ENCODE measurements at places on chromosomes 5 and 9. TPM values are rescaled to one million over a fixed set of nuclear protein-coding genes. Genes with fewer than 3 reads are reported as not detected.

Gene SPINK13
- not detected for polyA plus RNA-seq

Gene CER1
- 0.12 TPM for polyA plus RNA-seq

- no peak for DNase-seq
Measured at GRCh38 chr9:101860920-101861319, 122.5 kb upstream of the GRIN3A start.

DNA sequence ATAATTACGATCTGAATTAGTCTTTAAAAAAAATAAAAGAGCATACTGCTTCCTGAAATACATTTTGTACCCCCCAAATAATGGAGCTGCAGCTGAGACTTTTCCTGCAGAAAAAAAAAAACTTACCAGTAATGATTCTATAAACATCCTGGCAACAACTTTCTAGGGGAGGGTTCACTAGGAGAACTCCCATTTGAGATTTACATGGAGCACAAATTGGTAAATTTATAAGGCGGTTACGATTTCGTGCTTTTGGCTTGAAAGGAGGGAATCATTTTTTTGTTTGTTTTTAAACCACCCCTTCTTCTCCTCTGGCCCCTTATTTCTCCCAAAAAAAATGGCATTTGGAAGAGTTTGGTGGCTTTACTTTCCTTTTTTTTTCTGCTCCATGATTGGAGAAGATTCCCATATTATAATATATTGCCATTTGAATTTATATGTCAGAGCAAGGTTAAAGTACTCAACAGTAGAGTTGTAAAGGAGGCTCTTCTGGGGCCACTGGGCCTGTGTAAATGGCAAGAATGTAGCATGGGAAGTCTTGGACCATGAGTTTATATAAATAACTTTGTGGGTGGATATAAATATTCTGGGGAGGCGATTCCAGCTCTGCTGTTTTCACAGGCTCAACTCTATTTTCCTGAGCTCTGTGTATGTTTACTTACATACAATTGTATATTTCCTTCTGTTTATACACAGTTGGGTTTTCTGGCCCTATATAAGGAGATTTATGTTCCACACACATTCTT is 159.9 kb downstream of the CSNK1G3 start:
- DNase-seq: no peak

- no peak for DNase-seq
Measured at GRCh38 chr5:41127967-41128690, 57.0 kb upstream of the MROH2B start.

DNA sequence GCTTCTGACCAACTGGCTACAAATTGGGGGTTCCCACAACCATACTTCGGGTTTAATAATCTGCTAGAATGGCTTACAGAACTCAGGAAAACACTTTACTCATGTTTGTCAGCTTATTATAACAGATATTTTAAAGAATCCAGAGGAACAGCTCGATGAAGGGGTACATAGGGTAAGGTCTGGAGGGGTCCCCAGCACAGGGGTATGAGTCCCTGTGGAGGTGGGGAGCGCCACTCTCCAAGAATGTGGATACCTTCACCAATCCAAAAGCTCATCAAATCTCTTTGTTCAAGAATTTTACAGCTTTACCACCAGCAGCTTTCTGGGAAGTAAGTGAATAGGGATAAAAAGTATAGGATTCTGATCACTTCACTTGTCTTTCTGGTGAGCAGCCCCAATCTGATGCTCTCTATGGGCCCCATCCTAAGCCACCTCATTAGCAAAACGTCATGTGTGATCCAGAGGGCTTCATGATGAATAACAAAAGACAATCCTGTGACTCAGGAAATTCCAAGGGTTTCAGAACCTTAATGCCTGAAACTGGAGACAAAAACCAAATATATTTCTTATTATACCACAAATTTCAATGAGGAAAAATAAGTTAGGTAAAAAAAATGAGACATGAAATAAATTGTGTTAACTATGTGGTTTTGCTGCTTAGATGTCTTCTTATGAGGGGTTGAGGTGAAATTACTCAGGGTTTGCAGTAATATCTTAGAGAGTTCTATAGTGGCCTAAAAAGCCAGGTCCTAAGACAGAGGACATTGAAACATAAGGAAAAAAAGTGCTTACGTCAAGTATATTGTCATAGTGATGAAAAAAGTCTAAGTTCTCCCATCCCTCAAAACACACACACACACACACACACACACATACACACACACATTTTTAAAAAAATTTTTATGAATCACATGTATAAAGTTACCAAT is 290.5 kb downstream of the ANXA1 start:
- DNase-seq: no peak

Gene PCDHA11
- polyA plus RNA-seq: 0.34 TPM

DNA sequence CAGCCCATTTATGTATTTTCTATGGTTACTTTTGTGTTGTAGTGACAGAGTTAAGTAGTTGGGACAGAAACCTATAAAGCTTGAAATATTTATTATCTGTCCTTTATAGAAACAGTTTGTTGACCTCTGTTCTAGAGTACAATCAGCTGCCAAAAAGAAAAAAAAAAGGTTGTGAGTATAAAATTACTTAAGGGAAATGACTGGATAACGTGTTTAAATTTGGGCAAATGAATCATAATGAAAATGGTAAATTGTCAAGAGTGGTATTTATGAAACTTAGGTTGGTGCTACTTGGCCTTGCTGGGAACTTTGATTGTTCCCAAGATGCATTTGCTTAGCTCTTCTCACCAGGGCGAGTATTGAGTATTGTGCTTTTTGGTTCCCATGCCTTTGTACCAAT is 70.2 kb upstream of the IL6ST start:
- DNase-seq: no peak

Gene SREK1IP1
- polyA plus RNA-seq: 17.8 TPM

- DNase-seq: peak; percentile 77
Measured at GRCh38 chr9:34701769-34702736, 7.9 kb downstream of the CCL21 start.

DNA sequence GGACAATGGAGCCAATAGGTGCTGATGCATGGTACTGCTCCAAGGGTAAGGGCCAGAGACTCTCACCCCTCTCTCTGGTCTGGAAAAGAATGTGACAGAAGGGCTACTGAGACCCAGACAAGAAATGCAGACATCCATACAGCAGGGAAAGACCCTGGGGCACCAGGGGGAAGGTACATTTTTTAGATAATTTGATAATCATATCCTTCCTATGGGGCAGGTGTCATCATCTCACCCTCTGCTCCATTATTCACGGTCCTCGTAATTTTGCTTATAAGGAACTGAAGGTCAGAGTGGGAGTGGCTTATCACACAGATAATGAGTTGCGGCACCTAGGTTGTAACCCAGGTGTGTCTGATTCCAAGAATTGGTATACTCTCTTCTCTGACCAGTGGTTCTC is 90.0 kb downstream of the TRIM32 start:
- no peak for DNase-seq

Gene IGFBPL1
- polyA plus RNA-seq: 0.42 TPM

Gene RASGRF2
- polyA plus RNA-seq: 2.7 TPM

GRCh38 chr9:132003896-132004295 is 75.8 kb downstream of the MED27 start:
- DNase-seq: no peak

- DNase-seq: peak; percentile 70
Measured at GRCh38 chr5:63923914-63924313, 38.3 kb downstream of the HTR1A start.

DNA sequence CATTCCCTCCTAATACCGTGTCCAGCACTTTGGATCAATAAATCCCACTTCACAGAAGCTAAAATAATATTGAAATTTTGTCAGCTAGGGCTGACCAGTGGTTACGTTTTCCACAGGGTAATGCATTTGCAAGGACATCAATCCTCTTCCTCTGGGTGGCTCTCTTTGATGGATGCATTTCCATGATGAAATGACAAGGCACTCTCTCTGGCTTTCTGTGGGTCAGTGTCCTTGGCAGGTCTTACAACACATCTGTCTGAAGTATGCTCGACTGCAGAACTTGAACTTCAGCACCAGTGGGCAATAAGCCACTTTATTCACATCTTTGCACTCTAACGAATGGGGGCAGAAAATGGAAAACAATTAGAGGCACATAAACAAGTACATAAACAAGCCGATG is 330.1 kb downstream of the ADAMTS6 start:
- DNase-seq: no peak

- DNase-seq: no peak
Measured at GRCh38 chr5:127064253-127064840, 9.0 kb downstream of the C5orf63 start.

GRCh38 chr9:129176701-129177442 is 1.2 kb downstream of the IER5L start:
- peak; percentile 59 for DNase-seq

Gene GFPT2
- 3.4 TPM for polyA plus RNA-seq

DNA sequence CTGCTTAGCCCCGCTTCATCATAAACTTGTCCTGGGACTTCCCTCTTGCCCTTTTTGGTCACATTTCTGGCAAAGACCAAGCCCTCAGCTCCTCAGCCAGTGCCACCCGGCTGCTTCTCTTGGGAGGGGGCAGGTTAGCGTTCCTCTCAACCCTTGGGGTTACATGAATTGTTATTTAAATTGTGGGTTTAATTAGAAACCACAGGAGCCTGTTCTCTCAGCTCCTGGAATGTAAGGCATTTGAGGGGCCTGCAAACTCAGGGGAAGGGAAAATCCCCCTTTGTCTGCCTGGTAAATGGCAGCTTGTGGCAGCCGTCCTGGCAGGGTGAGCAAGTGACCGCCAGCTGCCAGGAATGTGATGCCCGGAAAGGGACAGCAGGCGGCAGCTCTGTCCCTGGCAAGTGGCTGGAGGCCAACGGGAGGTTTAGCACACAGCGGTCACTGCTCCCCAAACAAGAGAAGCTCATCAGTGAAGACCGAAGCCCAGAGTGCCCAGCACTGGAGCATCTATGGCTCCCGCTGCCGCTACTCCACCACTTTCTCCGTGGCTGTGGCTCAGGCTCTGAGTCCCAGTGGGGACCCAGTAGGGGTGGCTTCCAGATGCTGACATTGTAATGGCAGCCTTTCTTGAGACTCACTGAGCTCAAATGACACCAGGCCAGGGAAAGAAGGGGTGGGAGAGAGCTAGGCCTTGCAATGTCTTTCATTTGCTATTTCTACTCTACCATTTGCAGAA is 51.7 kb downstream of the SHB start:
- peak; percentile 77 for DNase-seq

DNA sequence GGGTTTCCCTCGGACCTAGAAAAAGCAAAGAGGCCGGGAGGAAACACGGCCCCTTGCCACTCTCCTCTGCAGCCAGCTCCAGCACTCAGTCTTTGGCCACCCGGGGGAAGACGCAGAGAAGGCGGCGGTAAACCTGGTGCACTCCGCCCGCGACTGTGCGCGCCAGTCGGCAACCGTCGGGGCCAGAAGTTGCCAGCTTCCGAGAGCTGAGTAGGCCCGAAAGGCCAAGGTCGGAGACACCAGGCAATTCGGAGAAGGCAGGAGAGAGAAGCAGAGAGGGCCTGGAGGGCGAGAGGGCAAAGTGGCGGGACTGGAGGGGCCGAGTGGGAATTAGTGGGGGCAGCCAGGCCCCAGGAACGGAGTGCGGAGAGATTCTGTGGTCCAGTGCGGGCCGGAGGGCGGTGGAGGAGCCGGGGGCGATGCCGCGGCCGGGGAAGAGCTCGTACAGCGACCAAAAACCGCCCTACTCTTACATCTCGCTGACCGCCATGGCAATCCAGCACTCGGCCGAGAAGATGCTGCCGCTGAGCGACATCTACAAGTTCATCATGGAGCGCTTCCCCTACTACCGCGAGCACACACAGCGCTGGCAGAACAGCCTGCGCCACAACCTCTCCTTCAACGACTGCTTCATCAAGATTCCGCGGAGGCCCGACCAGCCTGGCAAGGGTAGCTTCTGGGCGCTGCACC is at the start of gene FOXB2:
FOXB2 (plus strand) TSS at position 420 of the 690 bp plus-strand sequence; CDS start at position 420, 0 bp downstream.
- DNase-seq: no peak

Gene SCAI
- polyA plus RNA-seq: 1.6 TPM

- DNase-seq: no peak
Measured at GRCh38 chr9:92707530-92707929, 37.6 kb upstream of the IPPK start.

Gene ANKRD18B
- 0.66 TPM for polyA plus RNA-seq

- no peak for DNase-seq
Measured at GRCh38 chr5:133142782-133143181, 91.0 kb downstream of the HSPA4 start.

- DNase-seq: no peak
Measured at GRCh38 chr5:98309785-98310598, 463.5 kb upstream of the RGMB start.

DNA sequence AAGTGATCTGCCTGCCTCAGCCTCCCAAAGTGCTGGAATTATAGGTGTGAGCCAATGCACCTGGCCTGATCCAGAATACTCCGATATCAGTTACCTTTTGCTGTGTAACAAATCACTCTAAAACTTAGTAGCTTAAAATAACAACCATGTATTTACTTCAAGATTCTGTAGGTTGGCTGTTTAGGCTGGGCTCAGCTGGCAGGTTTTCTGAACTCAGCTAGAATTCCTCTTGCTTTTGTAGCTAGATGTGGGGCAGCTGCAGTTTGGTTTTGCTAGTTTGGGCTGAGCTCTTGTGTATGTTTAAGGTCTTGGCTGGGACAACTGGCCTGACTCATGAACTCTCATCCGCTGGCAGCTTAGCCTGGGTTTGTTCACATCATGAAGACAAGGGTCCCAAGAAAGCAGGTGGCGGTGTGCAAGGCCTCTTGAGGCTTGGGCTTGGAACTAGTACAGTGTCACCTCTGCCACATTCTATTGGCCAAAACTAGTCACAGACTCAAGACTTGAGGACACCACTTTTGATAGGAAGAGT is 138.3 kb upstream of the SHB start:
- DNase-seq: no peak

DNA sequence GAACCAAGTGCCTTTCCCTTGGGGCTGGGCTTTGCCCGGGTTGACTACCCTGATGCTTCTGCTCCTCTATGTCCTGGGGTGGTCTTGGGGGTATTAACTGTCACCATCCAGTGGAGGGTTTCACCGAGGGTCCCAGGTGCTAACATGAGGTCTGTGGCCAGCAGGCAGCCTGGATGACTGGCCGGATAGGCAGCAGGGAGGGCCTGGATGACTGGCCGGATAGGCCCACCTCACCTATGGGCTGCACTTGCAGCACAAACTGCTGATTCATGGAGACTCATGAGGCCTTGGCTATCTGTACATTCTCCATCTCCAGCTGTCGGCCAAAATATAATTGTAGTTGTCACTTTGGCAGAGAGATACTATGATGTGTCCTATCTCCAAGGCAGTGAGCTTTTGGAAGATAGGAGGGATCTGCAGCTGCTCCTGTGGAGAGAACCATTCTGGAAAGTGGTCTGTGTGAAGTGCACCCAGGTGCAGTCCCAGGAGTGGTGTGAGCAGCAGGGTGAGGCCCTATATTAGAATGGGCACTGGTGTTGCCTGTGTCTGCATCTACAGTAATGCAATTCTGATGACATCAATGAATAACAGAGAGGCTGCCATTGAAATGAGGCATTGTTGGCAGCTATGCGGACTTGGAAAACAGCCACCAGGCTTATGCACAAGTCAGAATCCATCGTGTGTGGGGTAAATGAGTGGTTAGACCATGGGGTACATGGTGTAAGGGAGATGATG is 26.3 kb upstream of the CDKN2AIPNL start:
- no peak for DNase-seq

DNA sequence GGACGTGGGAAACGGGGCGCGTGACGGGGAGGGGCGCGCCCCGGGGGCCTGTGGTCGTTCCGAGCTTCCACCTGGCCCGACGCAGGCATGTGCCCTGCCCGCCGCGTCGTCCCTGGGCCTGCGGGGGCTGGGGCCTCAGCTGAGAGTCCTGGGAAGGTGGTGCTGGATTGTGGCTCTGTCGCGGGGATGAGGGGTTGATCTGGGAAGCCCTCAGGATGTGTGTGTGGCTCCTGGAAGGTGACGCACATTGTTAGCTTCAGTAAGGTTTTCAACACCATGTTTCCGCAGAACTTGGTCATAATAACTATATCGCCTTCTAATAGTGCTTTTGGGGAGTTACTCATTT is 589.1 kb downstream of the MTRR start:
- DNase-seq: peak; percentile 26
